ENCODE measurements at places on chromosomes 7 and 10.

GRCh38 chr10:77675347-77675746, 37.7 kb upstream of the KCNMA1 start:
- DNase-seq = no peak

DNA sequence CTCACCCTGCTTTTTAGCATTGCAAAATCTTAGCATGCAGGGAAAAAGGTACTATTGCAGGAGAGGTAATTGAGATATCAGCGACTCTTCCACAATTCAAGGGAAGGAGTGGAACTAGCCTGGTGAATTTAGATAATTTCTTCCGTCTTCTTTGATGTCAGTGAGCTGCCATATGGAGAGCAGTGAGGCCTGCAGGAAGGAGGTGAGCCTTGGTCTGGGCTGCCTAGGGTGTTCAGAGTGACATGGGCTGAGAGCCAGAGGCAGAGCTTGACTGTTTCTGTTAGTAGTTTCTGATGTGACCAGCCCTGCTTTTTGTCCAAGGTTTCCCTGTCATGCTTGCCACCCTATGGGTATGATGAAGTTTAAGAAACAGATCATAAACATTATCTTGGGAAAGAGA, 28.6 kb downstream of the KAT6B start:
- no peak for DNase-seq

- DNase-seq = no peak
Observed at GRCh38 chr7:128422842-128423241, 13.1 kb upstream of the IMPDH1 start.

- no peak for DNase-seq
Observed at GRCh38 chr10:18246967-18247366, 106.7 kb downstream of the CACNB2 start.

DNA sequence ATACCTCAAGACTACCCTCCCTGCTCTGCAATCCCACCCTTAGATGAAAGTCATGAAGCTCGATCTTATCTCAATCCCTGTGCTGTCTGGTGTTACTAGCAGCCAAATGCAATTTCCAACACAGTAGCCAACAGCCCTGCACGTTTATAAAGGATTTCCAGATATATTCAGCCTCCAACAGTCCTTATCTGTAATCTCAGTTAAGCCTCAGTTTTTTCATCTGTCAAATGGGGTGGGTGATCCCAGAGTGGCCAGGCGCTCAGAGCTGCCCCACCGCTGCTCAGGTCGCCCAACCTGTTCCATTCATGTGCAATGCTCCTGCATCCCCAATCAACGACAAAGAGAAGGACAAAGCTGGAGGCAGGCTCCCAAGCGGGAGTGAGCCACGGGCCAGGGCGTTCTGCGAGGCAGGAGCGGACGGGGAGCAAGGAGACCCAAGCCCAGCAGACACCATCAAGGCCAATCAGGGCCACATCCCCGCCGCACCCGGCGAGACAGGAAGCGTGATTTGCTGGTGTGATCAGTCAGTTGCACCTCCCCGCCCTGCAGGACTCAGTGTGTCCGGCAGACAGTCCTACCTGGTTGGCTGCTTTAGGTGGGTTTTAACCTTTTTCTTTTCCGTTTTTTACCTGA, 19.7 kb downstream of the PDGFA start:
- no peak for DNase-seq
